ENCODE measurements at places on chromosomes 6 and 20.

DNA sequence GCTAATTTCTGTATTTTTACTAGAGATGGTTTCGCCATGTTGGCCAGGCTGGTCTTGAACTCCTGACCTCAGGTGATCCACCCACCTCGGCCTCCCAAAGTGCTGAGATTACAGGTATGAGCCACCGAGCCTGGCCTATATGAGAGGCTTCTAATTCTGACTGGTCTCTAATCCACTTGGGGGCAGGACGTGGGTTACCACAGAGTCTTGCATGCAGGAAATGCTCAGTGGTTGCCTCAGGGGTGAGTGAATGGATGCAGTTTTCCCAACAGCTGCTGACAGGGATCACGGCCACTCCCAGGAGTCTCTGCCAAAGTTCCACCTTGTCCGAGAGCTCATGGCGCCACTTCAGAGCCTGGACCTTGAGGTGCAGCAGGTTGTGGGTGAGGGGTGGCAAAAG lies 6.4 kb upstream of the FANCE start:
- no peak for DNase-seq

- DNase-seq = no peak
These were observed 6.3 kb downstream of the RTN4IP1 start for GRCh38 chr6:106623039-106623438.

- no peak for DNase-seq
These were observed 52.0 kb downstream of the KIF13A start for GRCh38 chr6:17935188-17936149.

DNA sequence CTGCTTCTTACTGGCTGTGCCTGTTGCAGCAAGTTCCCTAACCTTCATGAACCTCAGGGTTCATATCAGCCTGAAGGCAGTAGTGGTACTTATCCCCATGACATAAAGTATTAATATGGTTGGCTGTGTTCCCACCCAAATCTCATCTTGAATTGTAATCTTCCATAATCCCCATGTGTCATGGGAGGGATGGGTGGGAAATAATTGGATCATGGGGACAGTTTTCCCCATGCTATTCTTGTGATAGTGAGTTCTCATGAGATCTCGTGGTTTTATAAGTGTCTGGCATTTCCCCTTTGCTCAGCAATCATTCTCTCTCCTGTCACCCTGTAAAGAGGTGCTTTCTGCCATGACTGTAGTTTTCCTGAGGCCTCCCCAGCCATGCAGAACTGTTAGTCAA lies 61.8 kb downstream of the FAM229B start:
- no peak for DNase-seq

DNA sequence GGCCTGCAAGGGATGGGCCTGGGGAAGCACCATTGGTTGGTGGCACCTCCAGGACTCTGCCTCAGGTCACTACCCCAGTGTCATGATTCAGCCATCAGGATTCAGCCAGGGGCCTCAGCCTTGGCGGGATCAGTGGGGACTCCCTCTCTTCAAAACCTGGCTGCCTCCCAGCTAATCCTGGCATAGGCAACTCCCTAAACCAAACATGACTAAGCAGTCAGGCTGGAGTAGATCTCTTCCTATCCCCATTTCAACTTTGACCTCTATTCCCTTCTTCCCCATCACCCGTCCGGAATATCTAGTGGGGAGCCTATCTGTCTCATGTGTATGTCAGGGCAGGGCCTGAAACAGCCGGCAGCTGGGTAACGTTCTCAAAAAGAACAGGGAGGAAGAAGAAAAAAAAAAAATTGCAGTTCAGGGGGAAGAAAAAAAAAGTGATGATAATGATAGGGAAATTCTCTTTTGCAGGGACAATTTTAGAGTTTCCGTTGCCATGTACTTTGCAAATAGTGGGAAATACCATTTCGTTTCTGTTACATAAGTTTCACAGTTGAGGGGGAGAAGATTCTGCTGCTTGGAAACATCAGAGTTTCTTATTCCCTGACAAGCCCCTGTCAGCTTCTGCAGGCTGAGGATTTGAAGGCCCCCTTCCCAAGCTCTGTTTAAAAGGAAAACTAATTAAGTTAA lies 4.1 kb upstream of the PREX1 start:
- no peak for DNase-seq

- DNase-seq = no peak
These were observed 174.5 kb downstream of the MRPL14 start for GRCh38 chr6:43952746-43953145.

DNA sequence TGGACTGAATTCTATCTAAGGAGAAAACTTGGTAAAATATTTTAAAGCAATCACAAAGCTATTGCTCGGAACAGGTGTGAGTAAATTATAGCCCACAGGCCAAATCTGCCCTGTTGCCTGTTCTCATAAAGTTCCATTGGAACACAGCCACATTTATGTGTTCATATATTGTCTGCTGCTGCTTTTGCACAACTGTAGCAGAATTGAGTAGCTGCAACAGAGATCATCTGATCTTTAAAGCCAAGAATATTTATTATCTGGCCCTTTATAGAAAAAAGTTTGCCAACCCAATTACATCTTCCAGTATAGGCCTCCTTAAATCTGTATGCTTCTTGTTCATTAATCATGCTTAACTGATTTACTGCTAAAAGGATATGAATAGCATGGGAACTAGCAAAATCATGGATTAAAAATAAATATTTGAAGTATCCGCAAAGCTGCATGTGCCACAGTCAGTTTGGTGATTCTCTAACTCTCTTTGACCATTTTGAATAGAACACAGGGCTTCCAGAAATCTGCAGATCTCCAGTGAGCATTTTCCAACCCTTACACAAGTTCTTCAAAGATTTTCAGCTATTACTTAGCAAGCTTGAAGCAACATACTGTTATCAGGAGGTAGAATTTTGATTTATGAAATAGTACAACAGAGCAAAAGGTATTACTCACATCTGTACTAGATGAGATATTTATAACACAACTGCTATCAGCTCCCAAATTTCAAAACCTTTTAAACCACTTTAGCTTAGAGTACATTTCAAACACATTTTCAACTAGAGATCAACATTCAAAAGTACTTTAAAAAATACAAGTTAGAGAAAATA lies 312.6 kb upstream of the ID4 start:
- no peak for DNase-seq

- DNase-seq = no peak
These were observed 22.2 kb downstream of the BMP7 start for GRCh38 chr20:57244221-57244585.

- DNase-seq = no peak
These were observed 6.5 kb upstream of the RAET1G start for GRCh38 chr6:149929422-149929821.

DNA sequence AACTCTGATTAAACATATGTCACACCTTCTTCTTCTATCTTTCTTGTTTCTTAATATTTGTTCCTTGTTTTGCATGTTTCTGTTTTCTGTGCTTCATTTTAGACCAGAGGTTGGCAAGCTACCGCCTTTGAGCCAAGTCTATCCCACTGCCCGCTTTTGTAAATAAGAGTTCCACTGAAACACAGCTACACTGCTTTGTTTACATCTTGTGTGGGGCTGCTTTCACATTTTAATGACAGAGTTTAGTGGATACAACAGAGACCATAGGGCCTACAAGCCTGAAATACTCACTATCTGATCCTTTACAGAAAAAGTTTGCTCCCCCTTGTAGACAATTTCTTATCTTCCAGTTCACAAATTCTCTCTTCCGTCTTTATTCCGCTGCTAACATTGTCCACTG lies 109.4 kb upstream of the SPACA1 start:
- DNase-seq = no peak

DNA sequence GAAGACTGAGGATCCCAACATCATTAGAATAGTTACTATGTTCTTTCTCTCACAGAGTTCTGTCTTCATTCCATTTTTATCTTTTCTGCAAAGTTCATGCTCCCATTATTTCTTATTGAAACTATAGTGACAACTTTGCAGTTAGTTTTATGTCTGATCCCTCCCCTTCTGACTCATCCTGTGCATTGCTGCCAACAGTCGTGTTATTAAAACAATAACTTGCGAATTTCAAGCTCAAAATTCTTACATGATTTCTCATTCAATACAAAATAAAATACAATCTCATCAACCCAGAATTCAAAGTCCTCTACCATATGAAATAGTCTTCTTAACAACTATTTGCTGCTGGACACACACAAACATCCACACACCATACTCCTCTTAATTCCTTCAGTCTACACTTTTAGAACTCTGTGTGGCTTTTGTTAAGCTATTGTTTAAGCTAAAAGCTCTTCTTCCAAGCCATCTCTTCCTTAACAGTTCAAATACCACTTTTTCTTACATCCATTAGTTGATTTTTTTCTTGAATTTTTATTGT lies 261.4 kb upstream of the IRAK1BP1 start:
- DNase-seq = no peak

- no peak for DNase-seq
These were observed 141.5 kb downstream of the VEGFA start for GRCh38 chr6:43911354-43912115.

DNA sequence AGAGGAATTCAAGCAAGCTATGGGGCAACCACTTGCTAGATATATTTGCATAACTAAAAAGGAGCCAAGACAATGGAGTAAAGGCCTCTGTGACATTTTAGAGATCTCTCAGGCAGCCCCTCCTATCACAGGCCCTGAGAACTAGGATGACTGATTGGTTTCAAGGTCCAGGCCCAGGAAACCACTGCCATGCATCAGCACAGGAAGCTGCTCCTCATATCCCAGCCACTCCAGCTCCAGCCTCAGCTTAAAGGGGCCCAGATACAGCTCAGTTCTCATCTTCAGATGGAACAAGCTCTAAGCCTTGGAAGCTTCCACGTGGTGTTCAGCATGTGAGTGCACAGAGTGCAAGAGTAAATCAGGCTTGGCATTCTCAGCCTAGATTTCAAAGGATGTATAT lies 21.1 kb upstream of the THBS2 start:
- DNase-seq = no peak

GRCh38 chr20:47484303-47484702 lies 17.4 kb upstream of the NCOA3 start:
- no peak for DNase-seq

DNA sequence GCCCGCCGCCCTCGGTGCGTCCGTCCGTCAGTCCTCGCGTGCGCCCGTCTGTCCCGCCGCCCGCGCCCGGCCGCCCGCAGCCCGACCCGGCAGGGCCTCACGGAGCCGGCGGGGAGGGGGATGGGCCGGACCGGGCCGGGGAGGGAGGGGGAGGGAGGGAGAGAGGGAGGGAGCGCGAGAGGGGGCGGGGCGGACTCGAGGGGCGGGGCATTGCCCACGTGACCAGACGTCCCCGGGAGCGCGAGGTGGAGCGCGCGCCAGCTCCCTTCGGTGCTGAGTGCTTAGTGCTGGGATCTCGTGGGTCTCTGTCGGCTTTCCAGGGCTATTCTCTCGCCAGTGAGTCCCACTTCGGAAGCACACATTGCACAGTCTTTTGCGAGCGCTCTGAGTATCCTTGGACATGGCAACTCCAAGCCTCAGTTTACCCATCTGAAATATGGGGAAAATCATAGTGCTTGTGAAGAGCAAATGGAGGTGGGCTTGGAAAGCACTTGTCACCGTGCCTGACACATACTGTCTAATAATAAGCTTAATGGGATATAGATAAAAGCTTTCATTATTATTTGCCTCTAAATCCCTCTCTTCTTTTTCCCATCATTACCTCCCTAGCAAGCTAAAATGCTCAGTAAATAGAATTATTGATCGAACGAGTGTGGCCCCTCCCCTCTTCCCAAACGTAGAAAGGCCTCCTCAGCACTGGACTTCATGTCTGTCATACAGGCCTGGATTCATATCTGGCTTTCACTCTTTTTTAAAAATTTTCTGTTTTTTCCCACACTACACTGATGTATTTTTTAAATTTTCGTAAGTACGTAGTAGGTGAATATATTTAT lies at the start of gene NCOA6:
Gene NCOA6, minus strand, starts transcription at position 122 of the 833 bp plus-strand sequence. CDS start 43,296 bp downstream, outside the sequence.
- peak; percentile 79 for DNase-seq

GRCh38 chr6:43883847-43884651 lies 114.0 kb downstream of the VEGFA start:
- no peak for DNase-seq

DNA sequence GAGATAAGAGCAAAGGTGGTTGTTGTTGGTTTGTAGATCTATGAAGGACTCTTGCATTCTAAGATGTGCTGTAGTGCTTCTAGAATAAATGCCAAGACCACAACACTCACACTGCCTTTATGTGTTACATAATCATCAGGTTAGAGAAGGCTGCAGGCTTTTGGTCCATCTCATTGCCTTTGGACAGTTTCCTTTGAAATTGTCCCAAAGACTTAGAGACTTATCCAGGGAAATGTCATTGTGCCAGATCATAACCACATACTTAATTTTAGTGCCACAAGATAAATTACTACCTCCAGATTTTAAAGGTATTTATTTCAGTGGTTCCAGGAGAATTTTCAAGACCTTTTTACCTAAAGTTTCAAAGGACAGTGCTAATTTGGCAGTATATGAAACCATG lies 666.6 kb upstream of the CITED2 start:
- DNase-seq = no peak

- no peak for DNase-seq
These were observed 31.1 kb downstream of the CEBPB start for GRCh38 chr20:50221501-50222308.

- DNase-seq = no peak
These were observed 53.4 kb downstream of the MCHR2 start for GRCh38 chr6:99940582-99940981.

- no peak for DNase-seq
These were observed 57.1 kb upstream of the RPS6KA2 start for GRCh38 chr6:166684170-166684569.

- no peak for DNase-seq
These were observed 17.9 kb downstream of the GNAS start for GRCh38 chr20:58870293-58871014.

GRCh38 chr6:34383161-34383631 lies 9.3 kb downstream of the NUDT3 start:
- DNase-seq = no peak

DNA sequence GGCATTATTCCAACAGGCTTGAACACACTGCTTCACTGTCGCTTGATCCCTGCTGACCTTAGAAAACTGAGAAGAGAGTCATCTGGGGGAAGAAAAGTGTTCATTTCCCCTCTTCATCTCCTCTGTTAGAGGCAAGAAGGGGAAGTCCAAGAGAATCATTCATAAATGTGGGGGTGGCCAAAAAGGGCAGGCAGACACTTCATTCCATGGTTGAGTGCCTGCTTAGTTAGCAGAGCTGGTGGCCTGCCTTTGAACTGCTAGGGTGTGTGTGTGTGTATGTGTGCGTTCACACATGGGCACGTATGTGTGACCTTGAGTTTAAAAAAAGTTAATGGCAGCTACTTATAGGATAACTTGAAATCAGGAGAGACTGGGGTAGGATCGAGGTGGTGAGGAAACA lies 39.4 kb upstream of the RFPL4B start:
- DNase-seq = no peak

DNA sequence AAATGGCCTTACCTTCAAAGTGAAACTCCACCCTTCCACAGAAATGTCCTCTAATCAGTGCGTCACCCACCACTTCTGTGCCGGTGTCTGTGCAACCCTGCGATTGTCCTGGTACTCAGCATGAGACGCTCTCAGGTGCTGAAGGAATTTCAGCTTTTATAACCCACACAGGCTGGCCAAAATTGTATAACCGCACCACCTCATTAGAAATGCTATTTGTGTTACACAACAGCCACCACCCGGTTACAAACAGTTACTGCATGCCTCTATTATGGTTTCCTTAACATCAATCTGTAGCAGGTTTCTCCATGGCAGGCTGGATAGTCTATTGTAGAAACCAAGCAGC lies 51.5 kb downstream of the SLC23A2 start:
- DNase-seq = no peak
